ENCODE measurements at places on chromosomes 6 and 20.

GRCh38 chr6:2193931-2194330 is 51.5 kb downstream of the GMDS start:
- no peak for DNase-seq

DNA sequence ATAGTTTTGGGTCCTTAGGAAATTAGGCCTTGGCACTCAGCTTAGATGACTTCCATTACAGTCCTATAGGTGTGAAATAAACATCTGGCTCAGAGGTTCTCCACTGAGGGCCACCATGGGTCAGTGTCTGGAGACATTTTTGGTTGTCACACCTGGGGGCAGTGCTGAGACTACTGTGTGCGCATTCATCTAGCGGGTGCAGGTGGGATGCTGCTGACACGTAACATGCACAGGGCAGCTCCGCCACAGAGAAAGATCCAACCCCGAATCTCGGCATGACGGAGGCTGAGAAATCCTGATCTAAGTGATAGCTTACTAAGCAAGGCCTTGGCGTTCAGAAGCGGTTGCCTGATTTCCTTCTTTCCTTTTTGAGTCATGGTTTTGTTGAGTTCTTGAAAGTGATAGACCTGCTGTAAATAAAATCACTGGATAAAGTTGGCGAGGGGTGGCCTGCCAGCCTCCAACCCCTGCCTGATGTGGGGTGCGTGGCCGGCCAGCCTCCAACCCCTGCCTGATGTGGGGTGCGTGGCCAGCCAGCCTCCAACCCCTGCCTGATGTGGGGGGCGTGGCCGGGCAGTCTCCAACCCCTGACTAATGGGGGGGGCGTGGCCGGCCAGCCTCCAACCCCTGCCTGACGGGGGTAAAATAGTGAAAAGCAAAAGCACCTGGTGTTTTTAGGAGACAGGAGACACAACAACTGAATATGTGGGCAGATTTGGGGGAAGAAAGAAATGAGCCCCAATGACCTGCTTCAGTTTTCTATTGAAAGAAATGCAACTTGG is 158.1 kb downstream of the CDH26 start:
- DNase-seq, result no peak

DNA sequence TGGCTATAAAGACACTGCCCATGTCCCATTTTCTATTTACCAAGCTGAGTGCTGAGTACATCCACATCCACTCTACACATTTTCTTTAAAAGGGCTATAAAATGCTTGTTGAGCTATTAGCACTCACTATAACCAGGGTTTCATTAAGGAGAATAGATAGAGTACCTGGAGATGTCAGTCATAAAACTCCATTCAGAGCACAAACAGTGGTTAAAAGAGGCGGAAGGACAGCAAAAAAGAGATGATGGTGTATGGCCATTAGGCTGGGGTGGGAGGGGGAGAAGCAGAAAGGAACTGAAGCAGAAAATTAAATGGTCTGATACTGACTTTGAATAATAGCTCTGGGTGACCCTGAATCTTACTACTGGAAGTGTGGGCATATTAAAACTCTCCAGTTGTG is 609.9 kb upstream of the MAP3K7 start:
- DNase-seq, result no peak

DNA sequence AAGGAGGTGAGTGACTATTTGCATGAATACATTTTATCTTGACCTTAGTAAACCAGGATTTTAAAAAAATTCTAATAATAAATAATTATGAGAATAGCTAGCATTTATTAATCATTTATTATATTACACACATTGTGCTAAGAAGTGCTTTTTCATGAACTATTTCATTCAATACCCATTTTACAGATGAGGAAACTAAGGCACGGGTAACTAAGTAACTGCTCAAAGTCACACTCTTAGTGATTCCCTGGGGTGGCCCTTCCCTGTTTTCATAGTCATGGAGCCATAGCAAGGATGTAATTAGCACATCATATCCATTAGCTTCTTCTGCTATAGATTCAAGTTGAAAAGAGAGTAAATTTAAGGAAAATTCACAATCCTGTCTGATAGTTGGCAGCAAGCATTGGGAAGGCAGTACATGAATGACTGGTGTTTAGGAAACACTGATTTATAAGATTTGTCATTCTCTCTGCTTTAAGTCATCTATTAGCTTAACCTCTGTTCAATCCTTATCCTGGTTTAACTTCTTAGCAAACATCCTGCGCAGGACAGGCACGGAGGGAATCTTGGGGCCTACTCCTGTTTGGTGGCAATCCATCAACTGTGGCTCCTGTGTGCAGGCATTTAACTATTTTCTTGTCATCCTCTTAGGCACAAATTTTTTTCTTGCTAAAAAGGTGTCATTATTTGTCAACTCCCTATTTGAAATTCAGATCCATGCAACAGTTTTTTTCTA is 68.3 kb downstream of the RIN2 start:
- no peak for DNase-seq
